Effector CD4-positive, alpha-beta T cell (primary cell): ENCODE measurements at places on chromosomes 13 and 19.

- no peak for DNase-seq
Measured at GRCh38 chr13:60268203-60268555, 104.5 kb upstream of the DIAPH3 start.

DNA sequence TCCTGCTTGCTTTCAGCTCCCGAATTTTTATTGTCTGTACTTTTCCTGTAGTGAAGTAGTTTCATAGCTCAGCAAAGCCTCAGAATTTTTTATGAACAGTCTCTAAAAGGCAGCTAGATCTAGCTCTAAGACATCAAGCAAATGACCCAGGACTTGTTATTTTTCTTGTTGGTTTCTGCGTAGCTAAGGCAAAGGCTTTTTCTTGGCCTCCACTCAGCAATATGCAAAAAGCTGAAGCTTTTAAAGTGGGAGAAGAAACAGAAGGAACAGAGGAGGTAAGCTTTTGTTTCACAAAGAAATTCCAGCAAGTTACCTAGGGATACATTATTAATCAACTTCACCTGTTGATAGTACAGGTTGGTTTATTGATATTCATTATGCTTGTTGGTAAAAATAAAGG is 235.9 kb downstream of the PCDH20 start:
- no peak for DNase-seq

- no peak for DNase-seq
Measured at GRCh38 chr13:30409886-30410704, 12.2 kb upstream of the UBE2L5 start.

DNA sequence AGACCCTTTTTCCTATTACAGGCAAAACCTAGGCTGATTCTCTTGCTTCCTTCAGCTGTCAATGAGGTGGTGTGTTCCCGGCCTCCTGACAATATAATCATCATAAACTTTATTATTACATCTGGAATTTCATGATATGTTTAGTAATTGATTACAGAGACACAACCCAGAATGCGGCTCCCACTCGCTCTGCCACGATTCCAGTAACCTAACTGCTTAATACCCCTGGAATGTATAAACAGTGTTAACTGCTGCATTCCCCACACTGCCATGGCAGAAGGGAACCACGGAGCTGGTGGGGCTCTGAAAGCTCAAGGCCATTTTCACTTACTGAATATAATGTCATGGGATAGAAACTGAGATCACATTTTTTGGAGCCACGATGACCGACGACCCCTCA is 17.1 kb downstream of the TSHZ3 start:
- no peak for DNase-seq

DNA sequence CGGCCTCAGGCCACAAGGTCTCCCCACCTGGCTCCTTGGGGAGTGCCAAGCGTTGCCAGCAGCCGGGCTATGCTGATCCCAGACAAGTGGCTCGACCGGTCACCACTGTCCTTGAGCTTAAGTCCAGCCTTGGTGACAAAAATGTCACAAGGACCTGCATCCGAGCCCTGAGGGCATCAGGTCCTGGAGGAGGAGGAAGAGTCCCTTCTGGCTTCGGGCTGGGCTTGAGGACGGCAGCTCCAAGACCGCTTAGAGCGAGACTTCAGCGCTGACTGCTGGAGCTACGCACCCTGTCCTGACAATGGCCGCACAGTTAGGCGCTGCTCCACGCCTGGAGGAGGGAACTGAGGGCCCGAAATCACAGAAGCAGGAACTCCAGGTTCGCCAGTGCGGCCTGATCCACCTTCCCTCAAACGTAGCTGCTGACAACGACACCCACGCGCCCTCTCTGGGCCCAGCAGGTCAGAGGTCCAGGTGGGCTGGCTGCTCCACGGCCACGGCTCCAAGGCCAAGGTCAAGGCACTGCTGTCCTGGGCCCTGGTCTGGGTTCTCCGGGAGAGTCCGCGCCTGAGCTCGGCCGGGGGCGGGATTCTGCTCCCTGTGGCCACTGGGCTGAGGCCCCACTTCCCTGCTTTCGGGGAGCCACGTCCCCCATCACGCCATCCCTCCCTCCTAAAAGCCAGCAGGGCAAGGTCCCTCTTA is 7.0 kb downstream of the SBNO2 start:
- no peak for DNase-seq

DNA sequence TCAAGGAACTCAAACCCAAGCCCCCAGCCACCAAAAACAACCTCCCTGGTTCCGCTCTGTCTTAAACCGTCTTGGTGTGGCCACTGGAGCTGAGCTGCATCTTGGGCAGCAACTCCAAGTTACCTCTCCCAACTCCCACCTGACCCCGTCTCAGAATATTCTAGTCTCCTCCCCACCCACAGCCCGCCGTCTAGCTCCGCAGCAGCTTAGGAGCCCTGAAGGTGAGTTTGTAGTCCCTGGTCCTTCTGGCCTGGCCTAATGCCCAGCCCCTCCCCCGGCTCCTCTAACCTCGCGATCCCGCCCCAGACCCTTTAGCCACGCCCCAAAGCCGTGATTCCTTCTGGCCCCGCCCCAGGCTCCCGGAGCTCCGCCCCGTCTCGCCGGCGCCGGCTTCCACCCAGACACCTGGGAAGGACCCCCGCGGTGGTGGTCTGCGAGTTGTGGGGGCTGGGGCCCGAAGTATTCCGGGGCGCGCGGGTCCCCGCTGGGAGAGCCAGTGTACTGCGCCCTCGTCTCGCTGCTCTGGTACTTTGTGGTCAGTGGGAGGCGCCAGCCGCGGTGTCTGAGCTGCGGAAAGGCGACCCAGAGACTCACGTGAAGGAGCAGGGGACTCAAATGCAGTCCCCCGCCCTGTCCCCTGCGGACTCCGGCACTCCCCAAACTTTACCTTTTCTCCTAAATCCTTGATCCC is 2.5 kb upstream of the LHB start:
- peak; percentile 48 for DNase-seq

DNA sequence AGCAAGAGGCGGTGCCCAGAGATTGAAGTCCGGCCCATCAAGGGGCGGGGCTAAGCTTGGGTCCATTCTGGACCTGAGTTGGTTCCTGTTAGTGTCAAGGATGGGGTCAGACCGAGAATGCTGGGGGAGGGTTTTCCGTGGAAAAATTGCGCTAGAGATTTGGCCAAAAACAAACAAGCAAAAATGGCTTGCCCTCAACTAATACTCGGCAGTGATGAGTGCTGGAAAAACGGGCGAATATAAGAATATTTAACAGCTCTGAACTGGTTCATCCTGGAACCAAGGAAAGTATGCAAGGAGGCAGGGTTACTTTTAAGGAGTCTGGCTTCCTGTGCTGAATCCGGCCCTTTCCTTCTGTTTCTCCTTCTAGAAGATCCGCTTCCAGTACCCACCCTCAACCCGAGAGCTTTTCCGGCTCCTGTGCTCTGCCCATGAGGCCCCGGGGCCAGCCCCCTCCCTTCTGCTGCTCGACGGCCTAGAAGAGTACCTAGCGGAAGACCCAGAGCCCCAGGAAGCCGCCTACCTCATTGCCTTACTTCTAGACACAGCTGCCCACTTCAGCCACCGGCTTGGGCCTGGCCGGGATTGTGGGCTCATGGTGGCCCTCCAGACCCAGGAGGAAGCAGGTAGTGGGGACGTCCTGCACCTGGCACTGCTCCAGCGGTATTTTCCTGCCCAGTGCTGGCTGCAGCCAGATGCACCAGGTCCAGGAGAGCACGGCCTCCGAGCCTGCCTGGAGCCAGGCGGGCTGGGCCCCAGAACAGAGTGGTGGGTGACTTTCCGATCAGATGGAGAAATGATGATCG is 880 bp downstream of the SWSAP1 start:
- peak; percentile 65 for DNase-seq

- DNase-seq: no peak
Measured at GRCh38 chr19:53545271-53546065, 7.5 kb downstream of the ZNF331 start.

- DNase-seq: no peak
Measured at GRCh38 chr13:113359571-113359970, 4.4 kb downstream of the GRTP1 start.

DNA sequence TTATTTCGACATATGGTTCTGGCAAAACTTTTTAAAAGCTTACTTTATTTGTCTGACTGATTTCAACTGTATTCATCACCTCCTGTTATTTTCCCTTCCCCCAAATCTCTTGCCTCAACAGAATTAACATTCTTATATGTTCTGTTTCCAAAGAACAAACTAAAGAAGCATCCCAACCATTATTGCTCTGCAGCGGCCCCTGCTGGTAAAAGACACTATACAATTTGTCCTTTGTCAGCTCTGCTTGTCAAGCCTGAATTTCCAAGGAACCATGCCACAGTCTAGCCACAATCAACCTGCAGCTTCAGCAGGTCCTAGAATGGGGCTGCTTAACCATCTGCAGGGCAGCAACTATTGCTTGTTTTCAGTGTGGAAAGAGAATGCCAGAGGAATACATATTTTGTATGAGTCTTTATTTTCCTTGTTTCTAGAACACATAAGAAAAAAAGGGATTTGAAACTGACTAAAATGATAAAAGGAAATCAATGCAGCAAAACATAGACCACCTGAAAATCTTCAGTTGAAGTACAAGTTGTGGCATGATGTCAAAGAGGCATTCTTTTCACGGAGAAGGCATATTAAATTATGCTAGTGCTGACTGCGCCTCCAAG is 845.3 kb downstream of the DIAPH3 start:
- DNase-seq: peak; percentile 31

GRCh38 chr19:13872695-13873389 is 4.1 kb upstream of the NANOS3 start:
- DNase-seq: no peak

- DNase-seq: no peak
Measured at GRCh38 chr13:61170856-61171255, 244.8 kb downstream of the PCDH20 start.

DNA sequence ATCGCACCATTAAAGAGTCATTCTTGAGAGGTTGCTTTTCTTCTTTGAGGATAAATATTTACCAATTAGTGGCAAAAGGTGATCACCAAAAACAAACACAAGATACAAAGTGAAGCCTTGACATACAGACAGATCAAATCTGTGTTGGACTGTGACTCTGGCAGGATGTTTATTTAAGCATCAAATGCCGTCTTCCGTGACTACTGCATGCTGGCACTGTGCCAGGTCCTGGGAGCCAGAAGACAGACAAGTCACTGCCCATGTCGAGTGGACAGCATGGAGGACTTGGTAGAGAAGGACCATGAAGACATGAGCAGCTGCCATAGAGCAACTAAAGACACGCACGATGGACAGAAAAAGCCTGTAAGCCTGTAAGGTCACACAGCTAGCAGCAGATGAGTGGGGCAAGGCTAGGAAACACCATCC is 92.8 kb upstream of the FARP1 start:
- no peak for DNase-seq

GRCh38 chr19:7658219-7658686 is 10.6 kb upstream of the RETN start:
- DNase-seq: peak; percentile 14

DNA sequence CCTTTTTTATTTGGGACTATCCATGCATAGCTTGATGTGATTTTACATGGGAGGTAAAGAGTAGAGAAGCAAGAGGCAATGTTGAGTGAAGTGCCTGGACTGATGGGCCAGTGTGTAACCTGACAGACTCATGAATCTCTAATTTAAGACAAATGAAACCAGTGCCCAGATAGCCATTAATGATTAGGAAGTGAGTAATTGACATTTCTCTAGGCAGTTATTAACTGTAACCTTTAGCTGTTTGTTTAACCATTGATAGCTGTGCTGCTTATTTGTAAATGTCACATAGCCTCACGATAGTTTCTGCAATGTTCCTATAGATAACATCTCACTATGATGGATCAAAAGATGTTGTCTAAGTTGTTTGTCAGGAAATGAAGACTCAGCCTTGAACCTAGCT is 1047.5 kb upstream of the SPRY2 start:
- no peak for DNase-seq

DNA sequence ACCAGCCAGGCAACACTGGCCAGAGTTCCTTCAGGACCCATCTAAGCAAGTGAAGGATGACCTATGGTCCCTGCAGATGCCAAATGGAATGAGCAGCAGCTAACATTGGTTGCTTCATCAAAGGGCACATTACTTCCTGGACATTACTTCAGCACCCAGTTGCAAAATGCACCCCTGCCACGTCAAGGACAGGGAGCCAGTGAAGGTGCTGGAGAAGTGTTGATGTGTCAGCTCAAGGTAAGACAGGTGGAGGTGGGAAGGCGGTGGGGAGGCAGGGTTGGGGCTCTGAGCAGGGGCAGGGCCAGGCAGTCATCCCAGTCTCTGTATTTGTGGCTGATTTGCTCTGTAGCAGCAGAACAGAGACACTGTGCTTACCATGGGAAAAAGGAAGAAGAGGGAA is 14.6 kb downstream of the CSNK1A1L start:
- DNase-seq: no peak

GRCh38 chr13:43129511-43130110 is 106.2 kb downstream of the DNAJC15 start:
- DNase-seq: no peak

- DNase-seq: no peak
Measured at GRCh38 chr19:42089191-42089750, 13.3 kb downstream of the ZNF574 start.

DNA sequence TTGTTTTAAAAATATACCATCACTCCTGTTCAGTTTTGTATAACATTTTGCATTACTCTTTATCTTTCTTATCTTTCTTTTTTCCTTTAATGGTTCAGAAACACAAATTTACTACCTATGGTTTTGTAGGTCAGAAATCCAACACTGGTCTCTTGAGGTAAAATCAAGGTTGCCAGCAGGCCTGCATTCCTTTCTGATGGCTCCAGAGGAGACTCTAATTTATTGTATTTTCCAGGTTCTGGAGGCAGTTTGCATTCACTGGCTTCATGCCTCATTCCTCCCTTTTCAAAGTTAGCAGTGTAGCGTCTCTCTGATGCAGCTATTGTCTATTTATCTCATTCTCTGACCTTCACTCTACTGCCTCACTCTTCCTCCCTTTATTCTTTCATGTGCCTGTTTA is 767.4 kb downstream of the SLITRK6 start:
- DNase-seq: no peak

- DNase-seq: no peak
Measured at GRCh38 chr13:20378721-20379120, 146.6 kb upstream of the GJB6 start.

- DNase-seq: no peak
Measured at GRCh38 chr13:98722958-98723357, 29.5 kb downstream of the SLC15A1 start.

DNA sequence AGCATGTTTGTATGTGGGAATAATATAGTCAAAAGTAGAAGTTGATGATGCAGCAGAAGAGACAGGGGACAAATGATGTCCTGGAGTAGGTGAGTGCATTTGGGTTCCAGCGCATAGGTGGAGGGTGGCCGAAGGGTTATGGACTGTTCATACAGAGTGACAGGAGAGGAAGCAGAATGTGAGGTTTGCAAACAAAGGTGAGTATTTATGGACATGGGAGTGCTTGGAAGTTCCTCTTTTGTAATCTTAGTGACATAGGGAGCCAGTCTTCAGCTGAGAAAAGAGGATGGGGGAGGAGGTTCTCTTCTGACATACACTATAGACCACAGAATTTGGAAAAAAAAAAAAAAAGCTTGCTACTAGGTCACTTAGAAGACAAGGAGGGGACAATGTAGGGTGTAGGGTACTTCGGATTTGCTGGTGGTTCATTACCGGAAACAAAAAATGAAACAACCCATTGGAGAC is 331.6 kb downstream of the DLEU7 start:
- no peak for DNase-seq
